ENCODE measurements at places on chromosomes 12 and 14. TPM values are rescaled to one million over a fixed set of nuclear protein-coding genes. Genes with fewer than 3 reads are reported as not detected.
A peak's percentile ranks its signal among the peaks of the same experiment; 100 is the strongest.

- DNase-seq = peak; percentile 9
Observed at GRCh38 chr12:89880690-89881350, 172.2 kb upstream of the ATP2B1 start.

DNA sequence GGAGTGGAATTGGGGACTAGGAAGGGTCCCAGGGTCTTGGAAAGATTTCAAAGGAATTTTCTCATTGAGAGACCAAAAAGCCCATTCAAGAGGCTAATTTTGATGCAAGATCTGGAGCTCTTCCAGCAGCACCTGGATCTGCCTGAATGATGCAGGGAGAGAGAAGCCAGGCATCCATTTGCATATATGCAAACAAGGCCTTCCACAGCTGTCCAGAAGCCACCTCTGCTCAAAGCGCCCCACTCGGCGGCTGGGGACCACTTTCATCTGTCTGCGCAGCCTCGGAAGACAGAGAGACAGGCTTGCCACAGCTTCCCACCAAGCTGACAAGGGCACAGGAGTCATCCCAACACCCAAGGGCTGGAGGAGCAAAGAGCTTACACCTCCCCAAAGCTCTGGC is 295.6 kb downstream of the DPF3 start:
- no peak for DNase-seq

IGF1 gene
- 0.33 TPM for total RNA-seq

RGS6 gene
- total RNA-seq = not detected

GRCh38 chr14:103033681-103034096 is 23.7 kb downstream of the CDC42BPB start:
- no peak for DNase-seq

DNA sequence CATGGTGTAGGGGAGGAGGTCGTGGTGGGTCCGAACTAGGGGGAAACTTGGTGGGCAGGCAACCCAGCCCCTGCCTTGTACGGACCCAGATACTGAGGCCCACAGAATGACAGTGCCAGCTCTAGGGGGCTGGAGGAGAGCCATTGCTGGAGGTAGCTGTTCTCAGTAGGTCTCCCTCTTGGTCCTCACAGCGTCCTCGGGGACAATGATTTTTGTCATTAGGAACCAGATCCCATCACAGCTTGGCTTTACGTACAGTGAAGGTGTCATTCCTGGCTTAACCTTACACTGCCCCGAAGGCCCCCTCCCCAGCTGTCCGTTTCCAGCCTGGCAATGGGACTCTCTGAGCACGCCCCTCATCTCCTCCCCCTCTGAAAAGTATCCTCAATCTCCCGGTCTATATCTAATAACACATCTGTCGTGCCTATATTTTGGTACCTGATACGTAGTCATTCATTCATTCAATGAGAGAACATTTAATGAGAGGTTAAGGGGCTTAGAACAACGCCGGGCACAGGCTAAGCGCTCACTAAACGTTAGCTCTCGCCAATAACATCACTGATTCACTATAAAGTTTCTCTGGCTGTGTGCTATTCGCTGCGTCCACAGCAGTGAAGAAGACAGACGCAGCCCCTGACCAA is 597 bp upstream of the DYNC1H1 start:
- no peak for DNase-seq

OXA1L gene
- 138 TPM for total RNA-seq

APOLD1 gene
- total RNA-seq = 1.6 TPM

GRCh38 chr14:90534838-90535555 is 138.2 kb downstream of the CALM1 start:
- DNase-seq = no peak

GRCh38 chr12:131854861-131855476 is 26.8 kb downstream of the MMP17 start:
- DNase-seq = no peak

DNA sequence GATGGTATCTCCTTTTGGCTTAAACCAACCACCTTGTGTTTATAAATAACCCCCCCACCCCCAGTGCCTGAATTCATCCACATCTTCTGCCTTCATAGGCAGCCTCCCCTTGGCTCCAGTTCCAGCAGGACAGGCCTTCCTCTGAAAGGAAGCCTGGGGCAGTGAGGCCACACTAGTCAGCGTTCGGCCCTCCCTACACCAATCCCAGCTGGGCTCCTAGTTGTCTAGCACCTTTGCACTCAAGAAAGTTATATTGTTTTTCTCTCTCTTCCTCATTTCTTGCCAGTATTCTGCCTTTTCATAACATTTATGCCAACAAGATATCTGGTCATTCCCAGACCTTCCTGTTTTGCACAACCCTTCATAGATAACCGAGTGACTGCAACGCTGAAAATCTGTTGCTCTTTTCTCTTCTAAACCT is 73.1 kb upstream of the ACTN1 start:
- no peak for DNase-seq

- DNase-seq = no peak
Observed at GRCh38 chr12:117494833-117495655, 133.6 kb upstream of the NOS1 start.

GRCh38 chr14:105332350-105332874 is 17.9 kb downstream of the PACS2 start:
- DNase-seq = no peak

DNA sequence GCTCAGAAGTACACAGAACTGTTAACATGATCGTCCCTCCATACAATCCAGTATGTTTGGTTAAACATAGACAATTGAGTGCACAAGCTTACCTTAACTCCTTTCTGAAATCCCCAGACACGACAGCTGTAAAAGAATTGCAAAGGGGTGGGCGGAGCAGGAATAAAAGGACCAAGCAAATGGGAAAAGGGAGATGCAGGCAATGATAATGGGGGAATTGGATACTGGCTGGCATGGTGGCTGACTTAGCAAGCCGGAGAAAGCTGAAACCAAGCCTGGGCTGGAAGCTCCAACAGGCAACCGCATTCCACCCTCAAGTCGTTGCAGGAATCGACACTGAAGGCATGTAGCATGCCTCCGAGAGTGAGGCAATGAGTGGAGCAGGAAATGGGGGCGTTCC is 96.8 kb upstream of the TMEM132C start:
- no peak for DNase-seq

ENDOU gene
- total RNA-seq = 0.14 TPM

KRT77 gene
- total RNA-seq = not detected

TPCN1 gene
- total RNA-seq = 17.5 TPM

DNA sequence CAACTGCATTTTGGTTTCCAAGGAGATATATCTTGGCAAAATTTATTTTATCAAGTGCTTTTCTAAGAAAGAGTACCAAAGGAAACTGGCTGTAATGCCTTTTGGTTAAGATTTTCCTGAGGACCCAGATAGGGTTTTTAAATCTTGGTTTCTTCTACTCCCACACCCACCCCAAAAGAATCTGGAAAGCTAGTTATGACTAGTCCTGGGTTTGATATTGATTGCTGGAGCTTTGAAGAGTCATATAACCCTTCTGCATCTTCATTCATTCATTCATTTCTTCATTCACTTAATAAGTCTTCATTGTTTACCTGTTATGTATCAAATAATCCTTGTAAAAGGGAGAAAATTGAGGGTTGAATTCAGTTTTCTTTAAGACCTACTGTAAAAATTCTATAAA is 425.2 kb downstream of the PCNX1 start:
- no peak for DNase-seq

DNA sequence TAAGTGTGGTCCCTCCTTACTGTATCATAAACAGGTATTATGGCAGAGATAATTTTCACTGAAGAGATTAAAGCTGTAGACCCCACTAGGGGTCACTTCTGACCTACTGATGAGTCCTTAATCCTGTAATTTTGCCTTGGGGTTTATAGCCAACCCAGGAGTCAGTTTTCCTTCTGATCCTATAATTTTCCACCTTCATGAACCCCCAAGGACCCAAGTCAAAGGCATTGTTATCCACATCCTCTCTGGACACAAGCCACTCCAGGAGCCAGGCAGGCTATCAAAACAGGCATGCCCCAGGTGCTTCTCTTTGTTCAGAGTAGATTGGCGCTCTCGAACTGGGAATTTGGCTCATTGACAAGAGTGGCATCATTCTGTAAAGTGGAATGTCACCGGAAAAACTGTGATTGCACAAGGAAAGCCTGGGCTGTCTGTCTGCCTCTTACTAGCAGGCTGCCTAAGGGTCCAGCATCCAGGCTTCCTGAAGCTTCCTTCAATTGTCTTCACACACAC is 1523.2 kb upstream of the FLRT2 start:
- no peak for DNase-seq

JPH4 gene
- 0.13 TPM for total RNA-seq

DNA sequence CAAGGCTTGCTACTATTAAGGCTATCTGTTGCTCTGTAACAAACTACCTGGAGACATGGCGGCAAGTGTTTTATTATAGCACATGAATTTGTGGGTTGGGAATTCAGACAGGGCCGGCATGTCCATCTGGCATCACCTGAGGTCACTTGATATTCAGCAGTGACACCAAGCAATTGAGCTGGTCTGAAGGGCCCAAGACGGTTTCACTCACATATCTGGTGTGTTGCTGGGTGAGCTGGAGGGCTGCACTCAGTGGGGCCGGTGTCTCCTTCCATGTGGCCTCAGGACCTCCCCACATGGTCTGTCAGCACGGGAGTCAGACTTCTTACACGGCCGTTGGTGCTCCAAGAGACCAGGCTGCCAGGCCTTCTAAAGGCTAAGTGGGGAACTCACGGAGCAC is 52.4 kb upstream of the SCN8A start:
- DNase-seq = no peak

TAS2R31 gene
- total RNA-seq = 0.86 TPM

KRT86 gene
- not detected for total RNA-seq

- no peak for DNase-seq
Observed at GRCh38 chr14:105470350-105471296, 4.0 kb upstream of the CRIP2 start.

DNA sequence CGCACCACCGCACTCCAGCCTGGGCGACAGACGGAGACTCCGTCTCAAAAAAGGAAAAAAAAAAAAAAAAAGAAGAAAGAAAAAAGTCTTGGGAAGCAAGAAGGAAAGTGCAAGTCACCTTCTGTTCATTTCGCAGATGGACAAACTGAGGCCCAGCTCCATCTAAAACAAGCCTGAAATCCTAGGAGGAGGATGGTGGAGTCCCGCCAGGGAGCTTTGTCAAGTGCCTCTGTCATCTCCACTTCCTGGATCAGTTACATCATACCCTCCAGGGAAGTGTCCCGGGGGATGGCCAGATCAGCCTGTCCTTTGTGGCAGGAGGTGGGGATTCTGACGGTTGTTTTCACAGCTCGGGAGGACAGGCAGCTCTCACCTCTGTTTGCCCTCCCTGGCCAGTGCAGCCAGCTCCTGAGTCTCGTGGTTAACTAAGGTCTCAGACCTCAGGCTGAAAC is 8.7 kb upstream of the SDSL start:
- DNase-seq = no peak

DNAL1 gene
- 10.8 TPM for total RNA-seq

DNA sequence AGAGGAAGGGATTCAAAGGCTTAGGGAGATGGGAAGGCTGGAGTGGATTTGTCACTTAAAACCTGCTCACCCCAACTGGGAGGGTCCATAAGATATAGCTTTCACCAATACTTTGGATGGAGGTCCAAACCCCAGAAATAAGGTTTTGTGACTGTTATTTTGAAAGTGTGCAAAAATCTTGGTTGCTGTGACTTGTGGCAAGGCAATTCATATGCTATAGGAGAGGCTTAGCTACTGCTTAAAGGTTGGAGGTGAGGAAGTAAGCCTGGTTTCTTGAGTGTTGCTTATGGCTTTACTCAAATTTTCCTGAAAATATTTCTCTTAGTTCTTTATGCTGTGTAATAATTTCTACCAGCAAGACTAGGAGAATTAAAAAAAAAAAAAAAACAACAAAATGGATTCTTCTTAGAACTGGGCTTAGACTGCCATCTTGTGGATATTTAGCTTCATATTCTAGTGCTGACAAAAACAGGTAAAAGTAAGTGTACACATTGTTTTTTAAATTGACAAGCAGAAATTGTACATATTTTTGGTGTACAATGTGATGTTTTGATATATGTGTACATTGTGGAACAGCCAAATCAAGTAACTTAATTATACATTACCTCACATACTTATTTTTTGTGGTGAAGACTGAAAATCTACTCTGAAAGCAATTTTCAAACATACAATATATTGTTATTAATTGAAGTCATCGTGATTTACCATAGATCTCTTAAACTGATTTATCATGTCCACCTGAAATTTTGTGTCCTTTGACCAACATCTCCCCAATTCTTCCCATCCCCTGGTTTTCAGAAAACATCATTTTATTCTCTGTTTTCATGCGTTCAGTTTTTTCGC is 23.0 kb downstream of the PDE6H start:
- DNase-seq = no peak

TMEM52B gene
- not detected for total RNA-seq

- no peak for DNase-seq
Observed at GRCh38 chr14:54834727-54835126, 67.9 kb downstream of the GCH1 start.

TSPAN11 gene
- not detected for total RNA-seq

SENP1 gene
- total RNA-seq = 44.3 TPM

- peak; percentile 11 for DNase-seq
Observed at GRCh38 chr12:24719293-24719721, 229.6 kb downstream of the BCAT1 start.

DNA sequence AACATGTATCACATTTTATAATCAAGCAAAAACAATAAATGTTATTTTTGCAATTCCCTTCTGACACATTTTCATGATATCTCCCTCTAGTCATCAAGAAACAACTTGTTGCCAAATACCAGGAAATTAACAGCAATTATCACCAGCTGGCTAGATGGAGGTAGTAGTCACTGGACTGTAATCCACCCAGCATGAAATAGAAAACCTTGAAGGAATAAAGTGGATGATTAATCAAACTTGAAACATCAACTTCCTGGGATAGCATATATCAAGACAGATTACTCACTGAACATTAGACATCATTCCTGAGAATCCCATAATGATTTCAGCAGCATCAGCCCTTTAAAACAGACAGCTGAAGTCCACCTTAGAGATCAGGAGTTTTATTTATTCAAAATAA is 259.0 kb downstream of the CCDC59 start:
- no peak for DNase-seq

DNA sequence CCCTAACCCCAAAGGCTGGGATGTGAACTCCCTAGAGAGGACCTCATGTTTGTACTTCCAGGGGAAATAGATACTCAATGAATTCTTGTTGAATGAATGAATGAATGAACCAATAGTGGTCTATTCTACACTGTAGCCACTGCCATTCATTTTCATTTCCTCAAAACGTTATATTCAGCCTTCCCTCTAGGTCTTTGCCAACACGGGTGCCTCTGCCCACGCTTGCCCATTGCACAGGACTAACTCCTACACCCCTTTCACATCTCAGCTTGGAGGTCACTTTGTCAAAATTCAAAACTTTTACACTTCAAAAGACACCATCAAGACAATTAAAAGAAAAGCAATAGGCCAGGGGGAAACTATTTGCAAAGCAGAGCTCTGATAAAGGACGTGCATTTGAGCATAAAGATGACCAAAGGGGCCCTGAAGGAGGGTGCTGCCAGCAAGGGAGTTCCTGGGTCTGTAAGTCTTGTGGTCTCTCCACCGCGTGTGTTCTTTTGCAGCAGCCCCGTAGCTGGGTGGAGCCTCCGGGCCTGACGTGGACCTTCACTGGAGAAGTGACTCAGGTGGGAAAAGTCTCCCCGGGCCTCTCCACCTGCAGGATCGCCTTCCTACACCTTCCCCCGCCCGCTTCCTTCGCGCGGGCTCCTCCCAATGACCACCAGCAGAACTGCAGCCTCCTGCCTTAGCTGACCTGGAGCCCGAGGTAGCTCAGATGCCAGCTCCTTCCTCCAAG is 31.5 kb downstream of the TMEM63C start:
- no peak for DNase-seq

GRCh38 chr12:49403971-49404450 is 36.7 kb downstream of the SPATS2 start:
- DNase-seq = no peak

- DNase-seq = no peak
Observed at GRCh38 chr14:99078426-99078825, 193.6 kb downstream of the BCL11B start.

GRCh38 chr14:67016856-67017255 is 172.4 kb upstream of the GARIN2 start:
- no peak for DNase-seq

Measured in activated T-cell treated with anti-CD3 and anti-CD28 coated beads, Interleukin-2, amount 50 U/mL, for 4 hours (primary cell).